KBM-7 (cell line): ENCODE measurements at places on chromosomes 2 and 18.

DNA sequence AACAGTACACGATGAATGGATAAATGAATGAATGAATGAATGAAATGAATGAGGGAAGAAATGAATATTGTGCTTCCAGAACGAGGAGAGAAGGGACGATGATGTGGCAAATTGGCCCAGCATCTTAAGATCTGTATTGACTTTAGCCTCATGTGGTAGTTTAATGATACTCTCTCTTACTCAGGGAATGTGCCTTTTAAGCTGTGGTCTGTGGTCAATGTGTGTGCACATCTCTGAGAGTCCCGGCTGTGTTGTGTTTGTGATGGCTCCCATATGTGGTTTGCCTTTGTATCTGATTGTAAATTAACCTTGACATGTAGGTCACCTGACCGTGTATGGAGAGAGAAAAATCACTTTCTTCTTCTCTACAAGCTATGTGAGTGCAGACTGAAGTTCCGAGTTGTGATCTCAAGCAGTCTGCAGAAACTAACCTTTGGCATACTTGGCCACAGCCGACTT is 91.2 kb downstream of the NEDD4L start:
- DNase-seq = peak; percentile 8

GRCh38 chr2:17813742-17814473 is 2.4 kb upstream of the MSGN1 start:
- DNase-seq = peak; percentile 44

GRCh38 chr2:122034344-122034743 is 278.9 kb downstream of the TSN start:
- DNase-seq = no peak

DNA sequence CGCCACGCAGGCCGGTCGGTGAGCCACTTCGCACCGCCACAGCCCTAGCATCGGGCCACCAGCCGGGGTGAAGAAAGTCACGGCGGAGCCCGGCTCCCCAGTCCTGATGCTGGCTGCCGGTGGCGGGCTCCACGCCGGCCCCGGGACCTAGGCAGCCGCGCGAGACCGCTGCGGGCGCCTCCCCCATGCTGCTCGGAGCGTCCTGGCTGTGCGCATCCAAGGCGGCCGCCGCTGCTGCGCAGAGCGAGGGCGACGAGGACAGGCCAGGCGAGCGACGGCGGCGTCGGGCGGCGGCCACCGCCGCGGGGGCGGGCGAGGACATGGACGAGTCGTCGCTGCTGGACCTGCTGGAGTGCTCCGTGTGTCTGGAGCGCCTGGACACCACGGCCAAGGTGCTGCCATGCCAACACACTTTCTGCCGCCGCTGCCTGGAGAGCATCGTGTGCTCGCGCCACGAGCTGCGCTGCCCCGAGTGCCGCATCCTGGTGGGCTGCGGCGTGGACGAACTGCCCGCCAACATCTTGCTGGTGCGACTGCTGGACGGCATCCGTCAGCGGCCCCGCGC is 433 bp downstream of the SH3RF3 start:
- peak; percentile 9 for DNase-seq

DNA sequence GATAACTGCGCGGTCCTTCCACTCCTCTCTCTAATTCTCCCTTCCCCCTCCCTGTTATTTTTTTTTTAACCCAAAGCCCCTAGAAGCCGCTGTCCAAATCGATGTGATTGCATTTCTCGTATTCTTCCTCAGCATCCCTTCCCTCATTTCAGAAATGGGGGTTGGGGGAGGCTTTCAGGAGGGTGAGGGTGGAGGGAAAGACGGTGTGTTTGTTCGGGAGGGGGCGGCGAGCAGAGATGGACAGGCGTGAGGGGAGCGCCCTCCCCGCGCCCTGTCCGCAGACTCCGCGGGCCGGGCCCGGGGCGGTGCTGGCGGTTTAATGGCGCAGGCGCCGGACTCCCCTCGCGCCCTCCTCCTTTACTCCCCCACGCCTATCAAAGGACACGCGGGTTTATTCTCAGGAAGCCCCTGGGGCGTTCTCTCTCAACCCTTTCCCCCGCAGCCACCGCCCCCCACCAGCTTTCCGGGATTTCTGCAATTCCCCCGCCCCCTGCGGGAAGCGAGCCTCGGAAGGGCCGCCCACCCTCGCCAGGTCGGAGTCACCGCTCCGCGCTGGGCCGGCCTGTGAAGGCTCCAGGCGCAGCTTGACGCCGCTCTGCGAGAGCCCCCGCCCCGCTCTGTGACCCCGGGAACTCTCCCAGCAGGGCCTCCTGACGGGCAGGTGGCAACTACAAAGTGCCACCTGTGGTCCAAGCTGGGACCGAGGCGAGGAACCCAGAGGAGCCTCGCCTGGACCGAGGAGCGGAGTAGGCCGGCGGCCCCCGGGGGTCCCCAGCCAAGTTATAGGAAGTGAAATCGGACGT is 981 bp downstream of the ST8SIA3 start:
- no peak for DNase-seq

DNA sequence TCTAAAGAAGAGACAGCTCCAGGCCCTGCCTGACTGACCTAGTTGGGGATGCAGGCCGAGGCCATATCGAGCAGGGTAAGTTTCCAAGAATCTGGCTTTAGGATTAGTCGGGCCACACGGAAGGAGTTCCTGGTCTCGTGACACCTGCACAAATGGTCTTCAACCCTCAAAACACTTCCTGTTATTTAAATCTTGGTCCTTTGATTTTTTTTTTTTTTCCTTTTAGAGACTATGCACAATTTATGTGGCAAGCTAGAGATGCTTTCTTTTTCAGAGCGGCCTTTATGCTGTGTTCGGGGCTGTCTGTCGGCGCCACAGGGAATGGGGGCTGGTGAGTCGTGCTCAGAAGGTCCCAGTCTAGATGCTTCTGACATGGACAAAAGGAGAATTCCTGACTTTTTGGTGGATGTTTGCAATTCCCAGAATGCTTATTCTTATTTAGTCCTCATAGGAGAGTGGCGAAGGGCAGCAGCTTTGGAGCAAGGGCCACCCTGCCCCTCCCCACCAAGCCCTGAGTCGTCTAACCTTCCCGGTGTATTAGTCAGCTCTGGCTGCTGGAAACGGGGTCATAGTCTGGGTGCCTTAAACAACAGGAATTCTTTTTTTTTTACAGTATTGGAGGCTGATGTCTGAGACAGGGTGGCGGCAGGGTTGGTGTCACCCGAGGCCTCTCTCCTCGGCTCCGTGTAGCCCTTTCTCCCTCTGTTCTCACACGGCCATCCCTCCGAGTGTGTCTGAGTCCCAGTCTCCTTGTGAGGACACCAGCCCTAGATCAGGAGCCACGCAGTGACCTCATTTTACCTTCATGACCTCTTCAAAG is 27.4 kb downstream of the HPCAL1 start:
- peak; percentile 21 for DNase-seq

DNA sequence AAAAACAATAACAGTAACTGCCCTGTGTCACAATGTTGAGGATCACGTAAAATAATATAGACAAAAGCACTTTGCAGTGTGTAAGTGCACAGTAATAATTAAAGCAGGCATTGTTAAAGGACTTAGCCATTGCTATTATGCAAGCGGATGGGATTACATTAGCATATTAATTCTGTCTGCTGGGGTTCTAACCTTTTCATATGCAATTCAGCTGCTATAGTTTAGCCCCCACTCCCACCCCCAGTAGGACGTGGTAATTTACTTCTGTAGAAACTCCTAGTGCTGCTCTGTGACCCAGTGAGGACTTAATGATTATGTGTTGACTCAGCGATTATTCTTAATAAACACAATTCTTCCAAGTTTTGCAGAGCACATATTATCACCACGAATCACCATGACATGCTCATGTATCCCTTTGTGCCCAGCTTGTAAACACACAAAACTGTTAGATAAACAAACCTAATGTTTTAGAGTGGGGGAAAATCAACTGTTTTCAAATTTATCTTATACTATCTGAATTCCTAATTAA is 5.1 kb upstream of the ADAM23 start:
- DNase-seq = no peak

DNA sequence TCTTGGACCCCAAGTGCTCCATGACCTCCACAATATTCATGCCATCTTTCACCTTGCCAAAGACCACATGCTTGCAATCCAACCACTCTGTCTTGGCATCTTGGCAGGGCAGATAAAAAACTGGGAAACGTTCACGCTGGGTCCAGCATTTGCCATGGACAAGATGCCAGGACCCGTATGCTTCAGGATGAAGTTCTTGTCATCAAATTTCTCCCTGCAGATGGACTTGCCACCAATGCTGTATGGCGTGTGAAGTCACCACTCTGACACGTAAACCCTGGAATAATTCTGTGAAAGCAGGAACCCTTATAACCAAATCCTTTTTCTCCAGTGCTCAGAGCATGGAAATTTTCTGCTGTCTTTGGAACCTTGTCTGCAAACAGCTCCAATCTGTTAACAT is 21.5 kb downstream of the CNOT11 start:
- no peak for DNase-seq

DNA sequence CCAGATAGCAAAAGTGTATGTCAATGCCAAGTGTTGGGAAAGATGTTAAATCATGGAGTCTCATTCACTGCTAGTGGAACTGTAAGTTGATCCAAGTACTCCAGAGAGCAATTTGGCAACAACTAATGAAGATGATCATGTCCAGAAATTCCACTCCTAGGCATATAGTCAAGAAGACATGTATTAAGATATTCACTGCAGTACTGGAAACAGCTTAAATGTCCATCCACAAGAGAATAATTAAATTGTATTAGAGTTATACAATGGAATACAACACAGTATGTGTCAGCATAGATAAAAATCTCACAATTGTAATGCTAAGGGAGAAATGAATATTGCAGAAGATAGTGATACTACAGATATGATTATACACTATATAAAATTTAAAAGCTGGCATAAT is 15.2 kb upstream of the LBH start:
- DNase-seq = no peak

DNA sequence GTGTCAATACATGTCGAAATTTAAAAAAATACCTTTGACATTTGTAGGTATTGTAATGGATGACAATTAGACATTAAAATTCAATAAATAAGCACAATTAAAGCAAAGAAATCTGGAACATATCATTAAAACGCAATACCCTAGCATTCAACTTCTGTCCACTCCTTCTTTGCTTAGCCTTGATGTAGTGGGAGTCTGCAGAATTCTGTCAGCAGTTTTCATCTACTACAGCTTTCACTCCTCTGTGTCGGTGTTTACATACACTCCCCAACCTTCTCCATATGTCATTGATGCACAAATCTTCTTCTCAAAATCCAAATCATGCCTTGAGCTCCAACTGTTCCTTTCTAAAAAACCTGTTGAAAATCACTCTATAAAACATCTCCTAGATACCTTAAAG is 1380.6 kb downstream of the DSC3 start:
- no peak for DNase-seq

DNA sequence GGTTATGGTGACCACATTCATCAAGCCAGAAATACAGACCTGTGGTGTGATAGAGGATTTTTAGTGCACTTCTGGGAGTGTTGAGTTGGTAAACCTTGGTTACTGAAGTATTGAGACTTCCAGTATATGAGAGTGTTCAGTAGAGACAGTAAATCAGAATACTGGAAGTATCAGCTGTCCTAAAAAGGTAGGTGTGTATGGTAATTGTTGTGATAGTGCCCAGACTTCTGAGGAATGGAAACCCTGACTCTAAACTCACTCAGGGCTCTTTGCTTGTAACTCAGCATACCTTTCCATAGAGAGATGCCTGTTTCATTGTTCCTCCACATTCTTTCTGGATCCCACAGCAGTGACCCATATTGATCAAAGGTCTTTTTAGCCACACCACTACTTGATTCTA is 217.1 kb downstream of the SETBP1 start:
- DNase-seq = no peak

DNA sequence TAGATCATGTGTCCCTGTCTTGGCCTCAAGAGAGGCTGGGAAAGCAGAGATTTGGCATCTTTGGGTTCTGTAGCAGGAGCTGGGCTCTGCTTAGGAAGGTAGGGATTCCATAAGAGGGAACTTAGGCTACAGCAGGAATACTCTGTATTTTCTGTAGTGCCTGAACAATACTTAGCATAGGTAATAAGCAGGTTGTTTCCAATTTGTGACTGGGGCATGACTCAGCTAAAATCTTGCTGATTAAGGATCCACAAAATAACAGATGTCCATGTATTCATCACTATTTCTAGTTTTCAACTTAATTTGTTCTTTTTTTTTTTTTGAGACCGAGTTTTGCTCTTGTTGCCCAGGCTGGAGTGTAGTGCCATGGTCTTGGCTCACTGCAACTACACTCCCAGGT is 68.5 kb downstream of the SMAD4 start:
- DNase-seq = no peak

GRCh38 chr2:237670641-237671040 is 43.3 kb downstream of the LRRFIP1 start:
- no peak for DNase-seq

DNA sequence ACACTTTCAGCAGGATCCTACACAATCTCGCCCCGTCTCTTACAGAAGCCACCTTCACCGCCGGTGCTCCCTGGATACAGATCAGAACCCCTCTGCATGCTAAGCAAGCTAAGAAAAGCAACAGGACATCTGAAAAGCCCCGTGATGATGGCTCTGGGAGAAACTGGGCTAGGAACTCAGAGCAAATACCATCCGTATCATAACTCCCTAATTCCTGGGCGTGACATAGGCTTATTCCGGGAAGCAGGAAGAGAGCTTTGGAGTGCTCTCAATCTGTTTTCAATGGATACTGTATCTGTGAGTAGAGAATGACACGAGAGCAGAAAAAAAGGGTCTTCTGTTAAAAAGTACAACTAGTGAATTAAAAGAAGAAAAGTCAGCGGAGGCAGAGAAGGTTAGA is 121.6 kb downstream of the SPP2 start:
- no peak for DNase-seq

DNA sequence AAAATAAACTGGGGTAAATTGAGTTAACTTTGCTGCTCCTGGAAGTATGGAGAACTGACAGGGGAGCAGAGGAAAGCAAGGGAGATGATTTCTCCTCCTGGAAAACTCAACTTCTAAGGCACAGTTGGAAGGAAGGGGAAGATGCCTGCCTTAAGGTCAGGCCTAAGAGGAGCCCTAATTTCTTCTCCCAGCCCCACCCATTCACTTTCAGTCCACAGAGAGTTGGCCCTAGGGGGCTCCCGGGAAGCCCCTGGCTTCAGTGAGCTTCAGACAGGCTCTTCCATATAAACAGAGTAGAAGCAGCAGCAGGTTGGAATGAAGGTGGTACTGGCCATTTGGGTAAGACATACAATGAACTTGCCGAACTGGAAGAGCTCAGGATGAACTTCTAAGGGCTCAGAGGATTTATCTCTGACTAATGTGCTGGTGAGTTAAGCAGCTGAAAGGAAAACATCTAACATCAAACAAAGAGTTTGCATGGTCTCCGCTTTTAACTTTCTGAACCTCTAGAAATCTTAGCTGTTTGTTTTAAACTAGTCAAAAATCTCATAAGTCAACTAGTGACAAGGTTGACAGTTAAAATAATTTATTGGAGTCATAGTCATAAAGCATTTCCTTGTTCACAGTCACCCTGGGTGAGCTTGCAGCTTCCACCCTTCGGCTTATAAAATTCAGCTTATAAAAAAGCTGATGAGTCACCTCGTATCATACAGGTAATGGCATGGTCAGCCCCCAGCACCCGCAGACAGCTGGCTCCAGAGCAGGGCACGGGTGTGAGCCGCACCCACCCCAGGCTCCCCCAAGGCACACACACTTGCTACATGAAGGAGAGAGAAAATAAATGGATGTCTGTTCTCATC is 9.8 kb downstream of the MALL start:
- DNase-seq = no peak

GRCh38 chr2:129711816-129712675 is 267.4 kb upstream of the RAB6C start:
- DNase-seq = no peak
